ENCODE measurements at places on chromosomes 16 and 17.

DNA sequence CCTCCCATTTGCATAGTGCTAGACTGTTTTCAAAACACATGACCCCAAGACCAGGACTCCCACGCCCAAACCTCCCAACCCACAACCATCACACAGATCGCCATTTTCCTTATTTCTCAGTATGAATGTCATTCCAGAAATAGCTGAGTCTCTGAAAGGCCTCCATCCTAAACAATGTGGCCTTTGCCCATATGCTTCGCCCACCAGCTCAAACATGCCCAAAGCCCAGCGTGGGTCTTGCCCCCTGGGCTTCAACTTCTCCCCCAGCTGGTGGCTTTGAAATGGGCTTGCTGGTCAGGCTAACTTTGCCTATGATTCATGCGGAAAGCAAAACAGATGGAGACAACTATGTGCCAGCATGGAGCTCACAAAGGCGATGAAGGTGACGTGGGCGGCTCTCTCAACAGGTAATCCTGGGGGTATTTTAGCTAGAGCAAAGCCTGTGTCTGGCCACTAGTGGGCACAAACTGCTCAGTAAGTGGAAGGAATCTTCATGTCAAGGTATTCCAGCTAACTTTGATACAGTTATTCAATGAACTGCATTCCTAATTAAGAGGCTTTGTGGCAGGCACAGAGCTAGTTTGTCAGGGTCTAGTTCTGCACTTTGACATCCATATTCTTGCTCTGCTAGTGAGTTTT lies 17.1 kb downstream of the PMP22 start:
- DNase-seq = no peak

DNA sequence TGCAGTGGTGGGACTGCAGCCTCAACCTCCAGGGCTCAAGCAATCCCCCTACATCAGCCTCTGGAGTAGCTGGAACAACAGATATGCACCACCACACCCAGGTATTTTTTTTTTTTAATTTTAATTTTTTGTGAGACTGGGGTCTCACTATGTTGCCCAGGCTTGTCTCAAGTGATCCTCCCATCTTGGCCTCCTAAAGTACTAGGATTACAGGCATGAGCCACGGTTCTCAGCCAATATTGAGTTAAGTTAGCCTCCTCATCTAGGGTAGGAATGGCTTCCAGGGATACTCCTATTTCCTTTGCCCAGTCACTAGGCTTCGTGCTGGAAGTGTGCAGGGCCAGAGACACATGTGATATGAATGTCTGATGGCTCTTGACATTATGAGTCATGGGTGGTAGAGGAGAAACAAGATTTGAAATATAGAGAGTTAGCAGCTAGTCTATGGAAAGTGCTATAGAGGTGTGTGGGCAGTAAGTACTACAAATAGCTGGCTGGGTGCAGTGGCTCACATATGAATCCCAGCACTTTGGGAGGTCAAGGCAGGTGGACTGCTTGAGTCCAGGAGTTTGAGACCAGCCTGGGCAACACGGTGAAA lies 8.0 kb upstream of the HES7 start:
- DNase-seq = no peak

DNA sequence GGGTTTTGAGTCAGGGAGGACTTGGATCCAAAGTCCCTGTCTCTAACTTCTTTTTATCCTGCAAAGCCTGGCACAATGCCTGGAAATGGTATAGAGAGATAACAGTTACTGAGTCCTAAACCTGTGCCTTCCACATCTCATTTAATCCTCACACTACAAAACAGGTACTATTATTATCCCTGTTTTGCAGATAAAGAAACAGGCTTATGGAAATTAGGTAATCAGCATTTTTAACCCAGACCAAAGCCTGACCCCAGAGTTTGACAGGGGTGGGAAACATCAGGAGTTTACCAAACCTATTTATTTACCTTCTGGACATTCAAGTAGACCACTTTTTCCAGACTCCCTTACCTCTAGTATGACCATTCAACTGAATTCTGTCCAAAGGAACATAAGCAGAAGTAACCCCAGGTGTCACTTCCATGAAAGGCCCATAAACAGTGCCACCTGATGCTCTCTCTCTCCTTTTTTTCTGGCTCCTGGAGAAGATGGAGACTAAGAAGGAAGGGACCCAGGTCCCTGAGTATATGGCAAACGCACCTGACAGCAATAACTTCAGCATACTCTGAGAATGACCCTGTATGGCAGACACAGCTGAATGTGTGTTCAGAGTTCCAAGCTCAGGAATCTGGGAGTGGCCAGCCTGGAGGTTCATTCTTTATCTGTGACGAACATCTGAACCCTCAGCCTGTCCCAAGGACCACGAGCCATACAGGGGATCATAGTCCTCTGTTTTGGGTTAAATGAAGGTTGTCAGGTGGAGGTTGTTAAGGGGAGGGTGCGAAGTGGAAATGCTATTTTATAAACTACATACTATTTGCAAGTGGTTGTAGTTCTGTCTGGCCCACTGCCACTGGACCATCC lies 62.7 kb downstream of the HLF start:
- no peak for DNase-seq

- DNase-seq = no peak
These were observed 41.2 kb downstream of the PRMT7 start for GRCh38 chr16:68351991-68352431.

- DNase-seq = no peak
These were observed 1.1 kb downstream of the BCO1 start for GRCh38 chr16:81239367-81240121.

- DNase-seq = no peak
These were observed 15.4 kb upstream of the GFAP start for GRCh38 chr17:44930667-44931066.

DNA sequence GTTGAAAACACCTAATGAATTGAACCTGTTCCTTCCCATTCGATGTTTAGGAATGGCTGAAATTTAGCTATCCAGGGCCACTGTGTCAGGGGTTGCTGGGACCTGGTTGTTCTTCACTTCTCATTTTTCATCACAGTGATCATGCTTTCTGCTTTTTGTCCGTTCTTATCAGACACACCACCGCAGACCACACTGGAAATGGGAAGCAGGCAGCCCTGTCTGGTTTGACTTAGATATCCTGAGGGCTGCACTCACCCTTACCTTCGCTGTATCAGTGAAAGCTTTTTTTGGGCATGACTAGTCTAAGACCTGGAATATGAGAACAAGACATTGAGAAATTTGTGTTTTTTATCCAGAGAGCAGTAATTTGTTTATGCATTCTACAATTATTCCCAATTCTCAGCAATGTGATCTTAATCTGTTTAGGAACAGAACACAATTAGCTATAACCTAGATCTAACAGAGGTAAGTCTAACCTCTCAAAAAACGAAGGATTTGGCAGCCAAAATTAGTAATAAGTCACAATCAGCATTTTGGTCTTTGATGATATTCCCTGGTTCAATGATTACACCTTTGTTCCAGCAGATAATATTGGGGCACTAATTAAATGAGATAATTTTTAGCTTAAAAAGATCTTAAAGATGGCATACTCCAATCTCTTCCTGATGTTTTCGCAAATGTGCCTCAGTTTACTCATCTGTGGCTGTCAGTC lies 126.0 kb upstream of the GOT2 start:
- DNase-seq = no peak

DNA sequence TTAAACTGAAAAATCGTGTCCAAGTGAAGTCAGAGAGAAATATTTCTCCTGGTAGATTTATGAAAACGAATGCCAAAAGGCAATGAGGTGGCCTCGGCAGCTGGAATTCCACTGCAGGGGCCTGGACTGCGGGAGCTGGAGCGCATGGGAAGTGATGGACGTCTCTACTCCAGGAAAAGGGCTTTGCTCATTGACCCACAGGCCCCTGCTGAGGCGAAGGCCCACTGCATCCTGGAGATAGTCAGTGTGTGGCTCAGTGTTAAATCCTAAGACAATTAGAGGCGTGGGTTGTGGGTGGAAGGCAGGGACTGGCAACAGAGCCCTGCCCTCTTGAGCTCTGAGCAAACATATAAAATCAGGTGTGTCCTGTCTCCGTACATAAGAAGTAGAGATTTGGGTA lies 191.4 kb downstream of the SLC39A11 start:
- DNase-seq = no peak

DNA sequence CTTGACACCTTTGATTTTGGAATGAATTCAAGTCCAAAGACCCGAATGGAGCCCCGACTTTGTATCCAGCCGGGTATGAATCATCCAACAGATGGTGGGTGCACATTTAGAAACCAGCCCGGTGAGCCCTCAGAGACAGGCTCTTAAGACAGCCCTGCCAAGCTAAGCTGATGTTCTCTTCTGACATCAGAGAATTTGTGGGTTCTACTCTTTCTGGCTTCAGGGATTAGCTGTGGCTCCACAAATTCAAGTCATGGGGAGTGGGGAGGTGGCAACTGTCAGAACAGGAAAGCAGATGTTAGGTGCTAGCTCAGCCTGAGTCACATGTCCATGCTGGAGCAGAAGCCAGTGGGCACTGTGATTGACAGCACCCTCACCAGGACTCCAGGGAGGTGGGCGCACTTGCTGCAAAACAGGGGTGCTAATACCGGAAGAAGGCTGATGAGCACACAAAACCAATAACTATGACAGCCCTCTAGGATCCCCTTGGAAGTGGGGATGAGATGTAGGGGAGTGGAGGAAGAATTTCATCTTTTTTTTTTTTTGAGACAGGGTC lies 31.4 kb upstream of the XYLT2 start:
- no peak for DNase-seq

- DNase-seq = no peak
These were observed 111.7 kb upstream of the COX10 start for GRCh38 chr17:13957636-13958035.

GRCh38 chr16:57123974-57124674 lies 31.7 kb downstream of the CPNE2 start:
- DNase-seq = no peak

DNA sequence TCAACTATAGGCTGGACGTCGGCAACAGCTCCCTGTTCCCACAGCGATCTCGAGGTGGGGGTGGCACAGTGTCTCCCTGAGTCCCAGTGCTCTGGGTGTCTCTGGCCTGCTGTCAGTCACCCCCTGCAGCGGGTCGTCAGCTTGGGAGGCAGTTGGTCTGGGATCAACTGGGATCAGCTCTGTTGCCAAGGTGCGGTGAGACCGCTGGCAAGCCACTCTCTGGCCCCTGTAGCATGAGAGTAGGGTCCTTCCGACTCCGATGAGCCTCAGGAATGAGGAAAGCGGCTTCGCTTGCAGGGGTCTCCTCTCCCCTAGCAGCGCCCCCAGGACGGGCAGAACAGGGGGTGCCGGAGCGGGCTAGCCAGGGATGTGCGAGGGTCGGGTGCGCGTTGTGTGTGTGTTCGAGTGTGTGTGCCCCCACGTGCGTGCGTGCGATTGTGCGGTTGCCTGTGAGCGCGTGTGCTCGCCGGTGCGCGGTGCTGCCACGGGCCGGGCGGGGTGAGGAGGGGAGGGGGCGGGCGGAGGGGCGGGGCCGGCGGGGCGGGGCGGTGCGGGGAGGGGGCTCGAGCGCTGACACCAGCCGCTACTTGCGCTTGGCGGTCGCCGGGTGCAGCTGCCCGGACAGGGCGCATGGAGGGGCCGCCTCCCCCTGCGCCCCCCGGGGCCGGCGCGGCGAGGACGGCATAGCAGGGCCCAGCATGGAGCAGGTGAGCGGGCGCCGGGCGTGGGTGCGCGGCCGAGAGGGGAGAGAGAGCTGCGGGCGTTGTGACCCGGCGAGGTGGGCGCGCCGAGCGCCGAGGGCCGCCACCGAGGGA lies 9.4 kb upstream of the ARHGAP23 start:
- DNase-seq = no peak

GRCh38 chr16:87582216-87582965 lies 19.9 kb upstream of the JPH3 start:
- DNase-seq = no peak

DNA sequence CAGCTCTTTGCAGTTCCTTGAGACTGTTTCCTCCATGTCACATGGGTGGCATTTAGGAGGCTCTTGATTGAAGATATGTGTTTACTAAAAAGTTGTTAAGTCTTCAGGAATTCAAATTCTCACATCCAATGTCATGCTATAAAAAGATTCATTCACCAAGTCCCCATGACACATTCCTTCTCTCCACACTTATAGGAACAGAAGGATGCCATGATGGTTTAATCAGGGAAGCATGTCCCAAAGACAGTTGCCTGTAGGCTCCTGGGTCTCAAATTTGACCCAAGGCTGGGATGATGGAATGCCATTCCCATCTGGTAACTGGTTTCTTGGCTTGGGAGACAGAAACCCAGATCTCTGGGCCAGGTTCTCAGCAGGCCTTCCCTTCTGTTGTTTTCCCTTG lies 140.6 kb upstream of the SOX9 start:
- DNase-seq = no peak

- DNase-seq = no peak
These were observed 27.4 kb downstream of the BCO1 start for GRCh38 chr16:81265658-81266451.

GRCh38 chr16:21950782-21951521 lies 2.2 kb upstream of the UQCRC2 start:
- no peak for DNase-seq

- no peak for DNase-seq
These were observed 23.1 kb upstream of the CNOT1 start for GRCh38 chr16:58652741-58653140.

DNA sequence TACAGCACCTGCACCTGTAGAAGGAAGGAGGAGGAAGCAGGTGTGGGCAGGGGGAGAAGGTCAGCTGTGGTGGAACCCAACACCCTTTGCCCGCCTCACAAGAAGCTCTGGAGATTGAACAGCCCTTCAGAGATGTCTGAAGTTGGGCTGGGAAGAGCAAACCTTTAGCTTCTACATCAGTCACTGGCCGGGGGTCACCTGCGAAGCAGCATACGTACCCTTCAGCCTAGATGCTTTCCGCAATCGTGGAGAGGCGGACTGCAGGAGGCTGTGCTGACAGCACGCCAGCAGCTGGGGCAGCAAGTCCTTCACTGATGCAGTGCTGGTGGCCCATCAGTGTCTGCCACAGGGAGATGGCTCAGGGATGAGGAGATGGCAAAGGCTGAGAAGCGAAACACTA lies 5.2 kb upstream of the HS3ST3B1 start:
- DNase-seq = no peak

DNA sequence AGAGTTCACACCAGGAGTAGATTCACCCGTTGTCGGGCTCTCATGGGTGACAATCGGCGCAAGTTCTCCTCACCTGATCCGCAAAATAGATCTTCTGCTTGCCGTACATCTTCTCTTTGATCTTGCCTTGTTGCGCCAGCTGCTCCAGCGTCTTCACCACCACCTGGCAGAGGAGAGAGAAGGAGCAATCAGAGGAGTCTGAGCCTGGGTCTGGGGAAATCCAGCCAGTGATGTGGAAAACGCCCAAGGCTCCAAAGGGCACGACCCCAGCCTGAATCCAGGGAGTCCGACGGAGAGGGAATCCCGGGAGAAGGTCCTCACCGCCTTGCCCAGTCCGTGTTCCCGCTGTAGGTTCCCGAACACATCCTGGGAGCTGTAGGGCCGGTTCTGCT lies 393 bp downstream of the PSMC3IP start:
- no peak for DNase-seq

- no peak for DNase-seq
These were observed 77.5 kb upstream of the CNTNAP4 start for GRCh38 chr16:76199681-76200220.

Data from cortex of kidney (tissue), 1 donor.